ENCODE measurements at places on chromosomes 3 and 15.

DNA sequence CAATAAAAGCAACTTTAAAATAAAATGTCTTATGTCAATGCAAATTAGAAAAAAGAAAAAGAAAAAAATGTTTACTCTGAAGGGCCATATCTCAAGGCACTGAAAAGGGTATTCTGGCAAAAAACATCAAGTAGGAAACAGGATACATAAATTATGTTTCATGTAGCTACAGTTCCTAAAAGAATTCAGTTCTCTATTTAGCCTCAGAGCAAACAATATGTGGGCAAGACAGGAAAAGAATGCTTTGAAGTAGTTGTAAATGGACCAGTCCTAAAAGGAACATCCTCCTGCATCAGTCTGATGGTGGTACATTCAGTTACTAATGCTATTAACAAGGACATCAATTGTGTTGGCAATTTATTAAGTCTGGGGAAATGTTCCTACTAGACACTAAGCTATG, 8.1 kb downstream of the COMMD2 start:
- DNase-seq = no peak

GRCh38 chr3:8266730-8267131, 234.9 kb upstream of the LMCD1 start:
- no peak for DNase-seq

DNA sequence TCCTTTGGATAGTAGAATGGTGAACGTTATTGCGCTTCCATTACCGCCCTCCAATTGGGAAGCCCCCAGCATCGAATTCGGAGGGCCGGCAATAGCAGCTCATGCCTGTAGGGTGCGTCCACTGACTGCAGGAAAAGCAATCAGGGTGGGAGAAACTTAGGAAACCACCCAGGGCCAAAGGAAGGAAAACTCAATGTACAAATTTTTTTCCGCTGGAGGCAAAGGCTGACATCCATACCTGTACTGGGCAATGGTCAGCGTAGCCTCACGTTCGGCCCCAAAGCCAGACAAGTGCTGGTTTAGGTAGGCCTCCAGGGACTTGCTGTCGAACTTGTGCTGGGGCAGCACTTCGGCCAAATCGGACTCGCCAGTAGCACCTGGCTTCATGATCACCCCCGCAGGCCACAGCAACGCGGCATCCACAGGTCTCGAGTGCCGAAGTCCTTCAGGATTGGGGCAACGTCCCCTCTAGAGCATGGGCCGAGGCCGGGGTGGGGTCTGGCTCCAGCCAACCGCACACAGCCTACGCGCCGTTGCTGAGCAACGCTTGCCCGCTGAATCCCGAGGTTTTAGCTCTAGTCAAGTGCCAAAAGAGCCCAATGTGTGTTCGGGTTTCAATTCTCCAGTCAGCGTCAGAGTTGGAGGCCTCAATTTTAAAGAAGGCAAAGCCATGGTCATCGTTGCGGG, at the start of gene ACAD11:
TSS of gene ACAD11 (minus strand) at position 445 of the 687 bp plus-strand sequence. CDS start at position 387, 58 bp downstream.
- DNase-seq = peak; percentile 84

DNA sequence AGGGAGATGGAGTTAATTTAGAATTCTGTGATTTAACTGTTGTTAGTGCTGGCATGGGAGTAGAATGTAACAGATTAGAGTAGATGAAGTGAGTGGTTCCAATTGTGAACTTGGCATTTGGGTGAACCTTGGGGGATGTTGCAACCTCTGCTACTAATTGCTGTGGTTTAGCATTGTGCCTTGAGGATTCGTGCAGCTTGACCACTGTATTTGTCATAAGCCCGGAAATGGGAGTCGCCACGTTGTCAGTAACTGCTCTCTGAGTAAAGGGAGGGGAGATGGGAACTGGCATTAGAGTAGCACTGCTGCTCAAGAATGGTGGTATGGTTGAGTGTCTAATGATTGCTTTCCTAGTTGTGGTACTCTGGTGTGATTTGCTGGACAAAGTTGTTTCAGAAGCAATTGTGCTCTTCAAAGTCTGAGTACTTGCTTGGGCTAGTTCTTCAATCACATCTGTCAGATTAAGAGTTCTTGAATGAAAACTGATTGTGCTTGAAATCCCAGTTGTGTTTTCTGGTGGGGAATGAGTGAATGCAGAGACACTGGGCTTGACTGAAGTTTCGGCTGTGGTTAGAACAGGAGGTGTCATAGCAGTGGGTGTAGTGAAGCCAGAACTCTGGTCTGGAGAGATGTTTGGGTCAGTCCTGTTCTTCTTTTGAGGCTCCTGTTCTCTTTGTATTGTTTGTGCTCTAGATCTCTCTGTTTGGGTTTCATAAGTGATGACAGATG, 15.4 kb downstream of the IGSF10 start:
- DNase-seq = no peak

- DNase-seq = no peak
Measured at GRCh38 chr3:190877925-190878324, 15.4 kb upstream of the GMNC start.

DNA sequence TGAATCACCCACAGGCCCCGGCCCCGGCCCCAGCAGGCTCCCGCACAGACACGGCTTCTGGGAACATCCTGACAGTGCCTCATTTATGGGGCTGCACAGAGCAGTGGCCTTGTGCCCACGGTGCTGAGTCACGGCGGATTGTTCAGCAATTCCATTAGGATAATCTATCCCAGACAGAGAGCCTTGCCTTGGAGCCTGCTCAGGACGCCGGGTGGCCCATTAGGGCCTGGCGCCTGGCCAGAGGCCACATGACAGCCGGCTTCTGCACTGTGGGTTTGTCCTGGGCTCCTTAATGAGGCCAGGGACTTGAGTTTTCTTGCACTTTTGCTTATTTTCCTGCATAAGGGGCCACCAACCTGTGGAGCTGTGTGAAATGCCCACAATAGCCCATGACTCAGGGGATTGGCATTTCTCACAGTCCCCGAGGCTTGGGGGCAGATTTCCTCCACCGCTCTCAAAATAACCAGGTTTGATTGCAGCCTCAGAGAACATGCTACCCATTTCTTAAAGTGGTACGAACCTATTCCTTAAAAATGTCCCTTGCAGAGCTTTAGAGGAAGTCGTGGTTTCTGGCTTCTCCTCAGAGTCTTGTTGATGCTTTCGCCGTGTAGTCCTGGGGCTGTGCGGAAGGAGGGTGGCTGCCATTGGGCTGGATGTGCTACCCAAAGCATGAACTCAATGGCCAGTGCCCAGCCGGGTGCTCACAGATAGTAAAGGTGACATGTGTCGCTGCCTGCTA, 19.0 kb downstream of the SYNM start:
- DNase-seq = peak; percentile 92

GRCh38 chr15:47754312-47754711, 37.0 kb downstream of the SEMA6D start:
- DNase-seq = no peak

GRCh38 chr3:177345973-177346503, 148.8 kb upstream of the TBL1XR1 start:
- peak; percentile 27 for DNase-seq

DNA sequence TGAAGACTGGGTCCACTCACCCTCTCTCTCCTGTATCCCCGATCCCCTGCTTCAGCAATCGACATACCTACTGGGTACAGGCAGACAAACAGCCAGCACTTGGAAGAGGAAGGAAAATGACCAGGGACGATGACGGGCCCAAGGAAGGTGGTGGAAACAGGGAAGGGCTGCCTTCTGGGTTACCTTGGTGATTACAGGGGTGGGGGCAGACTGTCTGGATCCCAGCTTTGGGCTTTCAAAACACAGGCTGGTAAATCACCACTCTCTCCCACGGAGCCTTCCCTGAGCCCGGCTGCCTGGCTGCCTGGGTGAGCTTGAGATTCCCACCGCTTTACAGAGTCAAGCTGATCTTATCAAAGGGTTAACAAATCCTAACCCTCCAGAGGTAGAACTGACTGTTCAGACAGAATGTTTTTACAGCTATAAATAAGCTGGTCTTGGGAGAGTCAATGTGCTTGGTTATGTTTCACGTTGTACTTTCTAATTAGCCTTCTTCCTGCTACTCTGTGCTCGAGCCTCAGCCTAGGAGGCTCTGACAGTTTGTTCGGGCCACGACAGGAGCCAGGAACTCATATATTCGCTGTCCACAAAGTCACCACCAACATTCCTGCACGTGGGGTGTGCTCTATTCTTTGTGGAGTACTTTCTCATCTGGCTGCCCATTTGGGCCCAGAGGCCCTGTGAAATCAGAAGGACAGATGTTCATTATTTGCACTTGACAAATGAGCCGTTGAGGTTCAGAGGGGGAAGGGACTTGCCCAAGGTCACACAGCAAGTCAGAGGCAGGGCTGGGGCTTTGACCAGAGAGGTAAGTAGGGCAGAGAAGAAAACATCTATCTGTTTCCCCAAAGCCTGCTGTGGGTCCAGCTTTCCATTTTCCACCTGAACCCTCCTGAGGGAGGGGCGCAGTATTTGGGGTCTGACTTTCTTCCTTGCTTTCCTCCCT, 63.5 kb downstream of the FEM1B start:
- no peak for DNase-seq

GRCh38 chr3:23465569-23465968, 262.4 kb downstream of the UBE2E2 start:
- no peak for DNase-seq

GRCh38 chr15:69337138-69337537, 38.4 kb downstream of the PAQR5 start:
- DNase-seq = no peak

DNA sequence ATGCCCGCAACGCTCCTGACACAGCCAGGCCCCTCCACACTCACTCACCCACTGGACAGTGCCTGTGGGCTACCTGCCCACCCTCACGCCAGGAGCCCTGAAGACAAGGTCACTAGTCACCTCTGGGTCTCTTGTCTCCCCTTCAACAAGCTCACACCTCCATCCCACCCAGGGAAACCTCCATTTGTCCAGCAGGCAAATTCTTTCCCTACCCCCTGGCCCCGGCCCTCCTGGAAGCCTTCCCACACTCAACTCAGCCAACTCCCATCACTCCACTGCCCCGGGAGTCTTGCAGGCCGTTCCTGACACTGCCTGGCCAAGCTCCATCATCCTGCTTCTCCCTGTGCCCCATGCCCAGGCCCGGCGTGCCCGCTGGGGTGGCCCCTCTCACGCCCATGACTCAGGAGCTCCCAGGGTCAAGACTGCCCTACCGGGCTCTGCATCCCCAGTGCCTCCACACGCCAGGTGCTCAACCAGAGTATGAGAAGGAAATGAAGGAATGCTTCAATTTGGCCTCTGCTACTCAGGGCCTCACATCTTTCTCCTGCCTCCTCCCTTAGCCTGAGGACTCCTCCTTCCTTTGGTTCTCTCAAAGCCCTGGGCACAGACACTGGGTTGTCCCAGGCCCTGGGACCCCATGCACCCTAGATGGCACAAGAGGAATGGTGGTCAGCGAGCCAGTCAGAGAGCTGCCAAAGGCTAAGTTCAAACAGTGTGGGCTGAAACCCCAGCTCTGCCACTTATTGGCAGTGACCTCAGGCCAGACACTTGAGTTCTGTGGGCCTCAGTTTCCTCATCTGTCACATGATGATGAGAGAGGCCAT, 88.6 kb downstream of the SEC22A start:
- DNase-seq = no peak

DNA sequence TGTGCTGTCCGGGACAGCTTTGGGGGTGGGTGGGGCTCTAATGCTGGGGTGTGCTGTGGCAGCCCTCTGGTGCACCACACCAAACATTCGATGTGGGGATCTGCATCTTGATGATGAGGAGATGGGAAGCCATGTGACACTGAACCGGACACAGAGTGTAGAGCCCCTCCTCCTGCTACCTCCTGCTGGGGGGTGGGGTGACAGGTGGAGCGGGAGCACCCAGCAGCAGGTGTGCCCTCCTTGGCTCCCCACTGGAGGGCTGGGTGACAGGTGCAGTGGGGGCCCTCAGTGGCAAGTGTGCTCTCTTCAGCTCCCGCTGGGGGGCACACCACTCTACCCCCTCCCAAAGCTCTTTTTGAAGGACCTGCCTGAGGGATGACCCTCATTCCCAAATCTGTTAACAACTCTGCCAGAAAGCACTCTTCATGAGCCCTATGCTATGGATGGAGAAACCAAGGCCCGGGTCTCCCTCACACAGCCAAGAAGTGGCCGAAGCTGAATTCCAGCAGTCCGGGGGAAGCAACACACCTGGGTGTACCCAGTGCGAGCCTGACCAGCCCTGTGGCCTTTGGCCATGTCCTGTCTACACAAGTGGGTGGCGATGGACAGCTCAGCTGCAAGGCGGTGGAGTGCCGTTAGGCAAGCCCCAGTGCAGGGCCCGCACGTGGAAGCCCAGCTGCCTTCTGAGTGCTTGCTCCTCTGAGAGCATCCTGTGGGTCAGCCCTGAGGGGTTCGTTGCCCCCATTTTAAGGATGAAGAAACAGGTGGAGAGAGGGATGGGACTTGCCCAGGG, 609 bp upstream of the UROC1 start:
- no peak for DNase-seq

DNA sequence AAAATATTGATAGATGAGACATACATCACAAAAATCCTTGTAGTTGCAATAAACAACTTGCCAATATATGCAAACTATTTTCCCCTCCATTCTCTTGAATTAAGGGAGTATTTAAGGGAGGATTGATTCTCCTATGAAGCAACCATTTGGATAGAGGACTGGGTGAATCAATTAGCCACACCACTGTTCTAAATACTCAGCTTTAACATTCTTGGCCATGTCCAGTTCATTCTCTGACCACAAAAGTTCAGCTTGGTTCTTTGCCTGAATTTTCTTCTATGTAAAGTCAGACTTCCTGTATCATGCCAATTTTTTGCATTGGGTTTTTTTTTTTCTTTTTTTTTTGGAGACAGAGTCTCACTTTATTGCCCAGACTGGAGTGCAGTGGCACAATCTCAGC, 15.8 kb upstream of the SEC11A start:
- DNase-seq = no peak

GRCh38 chr3:44114142-44114541, 127.5 kb upstream of the TOPAZ1 start:
- DNase-seq = no peak

DNA sequence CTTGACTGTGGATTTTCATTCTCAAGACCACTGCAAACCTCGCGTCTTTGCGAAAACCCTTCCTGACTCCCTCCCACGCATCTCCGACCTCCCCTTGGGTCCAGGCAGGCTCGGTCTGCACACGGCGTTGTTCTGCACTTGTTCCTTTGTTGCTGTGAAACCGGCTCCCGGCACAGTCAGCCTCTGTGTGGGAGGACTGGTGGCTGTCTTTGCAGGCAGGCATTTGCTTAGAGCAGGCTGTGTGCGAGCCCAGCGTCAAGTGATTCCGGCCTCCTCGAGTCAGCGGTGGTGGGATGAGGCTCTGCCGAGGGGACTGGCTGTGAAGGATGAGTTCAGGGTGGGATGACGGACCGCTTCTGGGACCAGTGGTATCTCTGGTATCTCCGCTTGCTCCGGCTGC, 102.6 kb upstream of the ROPN1 start:
- no peak for DNase-seq

DNA sequence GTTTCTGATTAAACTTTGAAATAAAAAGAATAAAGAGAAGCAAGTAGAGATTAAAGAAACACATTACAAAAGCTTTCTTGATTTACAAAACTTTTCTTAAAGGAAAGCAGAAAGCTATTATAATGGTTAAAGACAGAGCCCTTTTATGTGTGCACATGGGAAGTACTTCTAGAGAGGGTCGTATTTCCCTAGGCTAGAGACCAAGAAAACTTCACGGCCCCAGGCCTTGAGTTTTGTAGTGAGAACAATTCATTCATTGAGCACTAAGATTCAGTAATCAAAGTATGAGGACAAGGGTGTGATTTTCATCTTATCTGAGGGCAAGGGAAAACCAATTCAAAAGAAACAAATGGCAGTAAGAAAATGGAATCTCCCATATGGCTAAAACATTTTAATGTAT, 854.1 kb downstream of the ROBO1 start:
- DNase-seq = no peak

Data from umbilical cord (tissue), 2 donors.